Activated CD4-positive, alpha-beta T cell treated with anti-CD3 and anti-CD28 coated beads for 4 hours (primary cell): ENCODE measurements at places on chromosomes 7 and 10.

GRCh38 chr10:132499367-132499685, 38.3 kb upstream of the INPP5A start:
- DNase-seq = no peak

DNA sequence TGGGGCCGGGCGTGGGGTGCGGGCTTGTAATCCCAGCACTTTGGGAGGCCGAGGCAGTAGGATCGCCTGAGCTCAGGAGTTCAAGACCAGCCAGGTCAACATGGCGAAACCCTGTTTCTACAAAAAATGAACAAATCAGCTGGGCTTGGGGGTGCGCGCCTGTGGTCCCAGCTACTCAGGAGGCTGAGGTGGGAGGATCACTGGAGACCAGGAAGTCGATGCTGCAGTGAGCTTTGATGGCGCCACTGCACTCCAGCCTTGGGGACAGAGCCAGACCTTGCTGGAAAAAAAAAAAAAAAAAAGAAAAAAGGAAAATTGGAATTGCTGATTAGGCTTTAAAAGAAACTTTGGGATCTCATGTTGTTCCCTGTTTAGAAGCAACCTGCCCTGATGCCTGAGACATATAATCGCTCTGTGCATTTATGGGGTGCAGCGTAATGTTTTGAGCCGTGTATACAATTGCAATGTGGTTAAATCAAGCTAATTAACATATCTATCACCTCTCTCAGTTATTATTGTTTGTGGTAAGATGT, 851 bp downstream of the AKR1E2 start:
- DNase-seq = no peak

DNA sequence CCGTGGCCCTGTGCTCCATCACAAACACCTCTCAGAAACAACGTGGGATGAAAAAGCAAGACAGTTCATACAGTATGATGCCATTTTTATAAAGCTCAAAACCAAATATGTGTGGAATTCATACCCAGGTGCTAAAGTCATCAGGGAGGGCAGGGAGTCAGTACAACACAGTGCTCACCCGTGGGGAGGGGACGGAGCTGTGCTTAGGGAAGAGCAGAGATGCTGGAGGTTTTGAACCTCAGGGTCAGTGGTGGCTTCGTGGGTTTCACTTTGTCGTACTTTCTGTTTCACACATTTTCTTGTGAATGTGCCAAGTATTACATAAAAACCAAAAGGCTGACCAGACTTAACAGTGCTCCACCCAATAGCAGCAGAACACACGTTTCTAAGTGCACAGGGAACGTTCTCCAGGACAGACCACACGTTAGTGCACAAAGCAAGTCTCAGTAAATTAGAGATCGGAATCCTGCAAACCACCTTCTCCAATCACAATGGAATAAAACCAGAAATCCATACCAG, 21.2 kb downstream of the ZMIZ2 start:
- DNase-seq = no peak

DNA sequence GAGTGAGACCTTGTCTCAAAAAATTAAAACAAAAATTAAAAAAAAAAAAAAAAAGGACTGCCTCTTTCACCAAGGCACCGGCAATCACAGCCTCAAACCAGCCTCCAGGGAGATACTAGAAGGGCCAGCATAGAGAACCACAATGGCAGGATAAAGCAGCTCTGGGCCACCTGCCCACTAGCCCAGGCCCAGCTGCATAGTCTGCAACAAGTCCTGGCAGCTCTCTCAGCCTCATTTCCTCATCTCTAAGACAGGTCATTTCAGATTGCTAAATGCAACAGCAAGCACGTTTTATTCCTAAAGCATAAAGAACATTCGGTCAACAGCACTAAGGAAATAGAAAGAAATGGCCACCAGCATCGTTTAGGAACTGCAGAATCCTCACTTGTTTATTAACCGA, 28.8 kb downstream of the XPNPEP1 start:
- DNase-seq = no peak

- no peak for DNase-seq
Observed at GRCh38 chr10:37713132-37713501, 144.3 kb downstream of the ZNF248 start.

DNA sequence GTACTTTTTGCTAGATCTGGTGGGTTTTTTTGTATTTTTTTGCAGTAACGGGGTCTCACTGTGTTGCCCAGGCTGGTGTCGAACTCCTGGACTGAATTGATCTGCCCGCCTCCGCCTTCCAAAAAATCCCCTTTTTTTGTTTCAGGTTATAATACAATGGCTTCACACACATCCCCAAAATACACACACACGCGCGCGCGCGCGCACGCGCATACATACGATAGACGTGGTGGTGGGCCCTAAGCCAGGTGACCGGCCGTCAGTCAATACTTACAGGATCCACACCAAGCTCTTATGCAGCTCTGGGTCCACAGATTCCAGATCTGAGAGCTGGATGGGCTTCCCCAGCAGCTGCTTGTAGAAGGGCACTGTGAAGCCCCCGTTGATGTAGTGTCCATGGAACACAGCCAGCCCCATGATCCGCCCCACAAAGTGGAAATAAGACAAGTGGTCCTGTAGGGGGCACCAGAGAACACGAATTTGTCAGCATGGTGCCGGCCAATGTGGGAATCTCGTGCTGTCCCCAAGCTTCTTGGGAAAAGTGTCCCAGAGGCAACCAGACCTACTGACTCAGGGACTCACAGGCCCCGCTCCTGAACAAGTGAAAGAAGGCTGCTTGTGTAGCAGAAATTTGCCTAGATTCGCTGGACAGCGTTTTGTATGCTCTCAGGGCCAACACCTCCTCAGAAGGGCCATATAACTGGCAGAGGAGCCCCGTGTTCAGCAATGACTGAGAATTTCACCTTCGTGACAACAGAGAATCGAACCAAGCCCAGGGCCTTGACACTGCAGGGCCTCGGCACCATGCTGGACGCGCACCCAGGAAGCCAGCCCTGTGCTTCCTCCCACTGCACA, 103.6 kb downstream of the SMURF1 start:
- DNase-seq = peak; percentile 67

DNA sequence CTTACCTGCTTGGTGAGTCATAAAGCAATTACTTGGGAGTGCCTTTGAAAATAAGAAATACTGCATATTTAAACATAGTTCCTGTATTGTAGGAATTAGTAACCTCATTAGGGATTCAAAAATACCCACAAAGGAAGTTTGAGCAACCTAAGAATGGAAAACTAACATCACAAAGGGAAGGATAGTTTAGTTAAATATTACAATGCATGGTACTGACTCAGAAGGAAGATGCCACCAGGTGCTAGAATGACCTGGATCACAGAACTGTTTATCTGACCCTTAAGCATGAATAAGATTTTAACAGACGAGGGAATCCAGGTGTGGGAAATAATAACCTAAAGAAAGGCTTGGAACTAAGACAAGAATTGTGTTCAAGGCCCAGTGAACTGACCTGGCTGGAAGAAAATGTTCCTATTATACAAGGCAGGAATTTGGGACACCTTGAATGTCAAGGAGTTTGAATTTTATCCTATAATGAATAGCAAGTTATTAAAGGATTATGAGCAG, 106.4 kb downstream of the GSAP start:
- DNase-seq = no peak
